ENCODE measurements at places on chromosomes 6 and 20.

DNA sequence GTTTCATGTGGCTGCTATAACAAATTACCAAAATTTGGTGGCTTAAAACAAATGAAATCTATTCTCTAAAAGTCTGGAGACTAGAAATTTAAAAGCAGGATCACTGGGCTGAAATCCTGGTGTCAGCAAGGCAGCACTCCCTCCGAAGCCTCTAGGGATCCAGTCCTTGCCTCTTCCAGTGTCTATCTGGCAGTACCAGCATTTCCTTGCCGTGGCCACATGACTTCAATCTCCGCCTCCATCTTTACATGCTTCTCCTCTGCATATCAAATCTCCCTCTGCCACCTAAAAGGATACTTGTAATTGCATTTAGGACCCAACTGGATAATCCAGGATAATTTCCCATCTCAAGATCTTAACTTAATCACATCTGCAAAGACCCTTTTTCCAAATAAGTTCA, 30.2 kb downstream of the ARHGAP18 start:
- DNase-seq, result no peak

DNA sequence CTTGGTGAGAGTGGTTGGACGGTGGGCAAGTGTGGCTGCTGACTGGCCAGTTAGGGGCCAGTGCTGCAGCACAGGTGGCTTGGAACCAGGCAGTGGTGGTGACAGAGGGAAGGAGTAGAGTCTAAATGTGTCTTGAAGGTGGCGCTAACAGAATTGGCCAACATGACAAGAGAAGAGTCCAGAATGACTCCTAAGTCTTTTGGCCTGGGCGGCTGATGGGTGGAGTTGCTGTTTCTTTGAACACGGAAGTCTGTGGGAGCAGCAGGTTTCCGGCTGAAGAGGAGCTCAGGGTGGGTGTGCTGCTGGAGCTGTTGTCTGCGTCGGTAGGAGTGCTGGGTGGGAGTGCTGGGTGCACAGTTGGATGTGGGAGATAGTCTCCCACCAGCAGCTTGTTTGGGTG, 10.1 kb downstream of the LSM14B start:
- no peak for DNase-seq

- no peak for DNase-seq
These were observed 967.6 kb upstream of the GJE1 start for GRCh38 chr6:141165002-141165665.

DNA sequence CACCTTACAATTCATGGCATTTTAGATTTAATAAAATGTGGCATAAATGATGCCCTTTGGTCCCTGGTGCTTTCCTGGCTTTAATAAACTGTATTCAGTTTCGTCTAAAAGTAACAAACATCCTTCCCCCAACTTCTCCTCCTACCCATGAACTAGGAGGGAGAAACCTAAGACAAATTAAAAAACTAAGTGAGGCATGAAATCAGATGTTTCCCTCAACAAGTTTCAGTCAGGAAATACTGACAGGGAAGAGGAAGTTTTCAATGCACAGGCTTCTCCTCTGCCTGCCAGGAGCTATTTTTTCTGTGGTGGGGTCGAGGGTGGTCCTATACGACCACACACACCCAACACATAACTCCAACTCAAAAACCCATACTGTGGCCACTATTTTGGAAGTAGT, 10.0 kb downstream of the HBS1L start:
- no peak for DNase-seq

GRCh38 chr20:62269378-62269777, 31.1 kb downstream of the OSBPL2 start:
- no peak for DNase-seq

DNA sequence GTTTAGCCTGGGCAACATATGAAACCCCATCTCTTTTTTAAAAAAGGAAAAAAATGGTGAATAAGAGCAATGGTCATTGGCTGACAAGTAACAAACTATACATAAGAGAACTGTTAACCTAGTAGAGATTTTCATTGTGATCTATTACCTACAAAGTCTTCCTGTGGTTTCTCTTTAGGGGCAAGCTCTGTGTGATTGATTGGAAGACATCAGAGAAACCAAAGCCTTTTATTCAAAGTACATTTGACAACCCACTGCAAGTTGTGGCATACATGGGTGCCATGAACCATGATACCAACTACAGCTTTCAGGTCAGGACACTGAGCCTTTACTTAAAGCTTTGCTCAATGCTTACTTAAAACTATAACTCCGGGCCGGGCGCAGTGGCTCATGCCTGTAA, 19.2 kb downstream of the MGME1 start:
- no peak for DNase-seq

- DNase-seq, result no peak
These were observed 667.5 kb downstream of the UTRN start for GRCh38 chr6:144952456-144953240.

GRCh38 chr6:91352878-91353277, 766.0 kb upstream of the MAP3K7 start:
- no peak for DNase-seq

- no peak for DNase-seq
These were observed 613.2 kb upstream of the FLRT3 start for GRCh38 chr20:14950633-14951032.

DNA sequence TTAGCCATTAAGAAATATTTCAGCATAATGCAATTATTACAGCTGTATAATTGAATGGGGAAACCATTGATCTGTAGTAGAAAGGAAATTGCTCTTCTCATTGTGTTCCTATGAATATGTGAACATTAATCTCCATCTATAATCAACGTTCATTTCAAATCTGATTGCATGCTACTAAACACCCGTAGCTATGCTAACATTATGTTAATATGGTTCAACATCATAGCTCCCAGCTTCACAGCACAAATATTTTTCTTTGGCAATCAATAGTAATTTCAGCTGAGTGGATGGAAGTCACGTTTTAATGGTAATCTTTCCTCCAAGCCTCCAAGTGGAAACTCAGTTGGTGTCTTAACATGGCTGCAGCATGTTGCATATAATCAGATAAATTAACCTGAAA, 454.4 kb downstream of the MAFB start:
- DNase-seq, result no peak

DNA sequence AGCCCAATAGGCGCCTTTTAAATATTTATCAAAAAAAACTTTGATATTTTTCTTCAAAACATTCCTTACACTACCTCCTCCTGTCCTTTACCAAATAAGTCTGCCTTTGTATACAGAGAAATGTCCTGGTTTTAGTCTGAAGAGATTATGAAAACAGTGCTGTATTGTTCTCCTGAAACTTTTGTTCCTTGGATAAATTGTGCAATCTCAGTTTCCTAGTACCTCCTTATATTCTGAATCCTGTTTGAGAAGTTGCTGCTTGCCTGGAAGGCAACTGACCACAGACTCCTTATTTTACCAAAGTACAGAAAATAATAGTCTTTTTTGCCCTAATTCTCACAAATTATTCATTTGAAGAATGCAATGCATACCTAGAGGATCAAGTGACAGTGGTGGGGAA, 349.5 kb downstream of the EPHA7 start:
- no peak for DNase-seq

DNA sequence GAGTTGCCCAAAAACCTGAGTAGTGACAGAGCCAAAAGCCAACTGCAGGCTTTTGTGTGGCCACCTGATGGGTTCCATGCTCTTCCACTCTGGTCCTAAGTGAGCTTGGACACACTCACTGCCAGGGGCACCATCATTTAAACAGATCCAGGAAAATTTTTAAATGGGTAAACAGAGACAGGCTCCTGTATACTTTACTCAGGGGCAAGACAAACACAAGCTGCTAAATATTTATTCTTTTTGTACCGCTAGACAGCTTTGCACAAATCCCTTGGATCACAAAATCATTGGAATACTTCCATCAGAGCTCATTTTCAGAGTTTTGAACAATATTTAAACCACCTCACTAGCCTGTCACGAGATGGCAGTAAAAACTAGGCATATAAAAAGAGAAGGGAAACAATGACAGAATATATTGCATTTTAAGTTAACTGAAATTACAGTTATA, 31.4 kb downstream of the GCLC start:
- DNase-seq, result no peak

DNA sequence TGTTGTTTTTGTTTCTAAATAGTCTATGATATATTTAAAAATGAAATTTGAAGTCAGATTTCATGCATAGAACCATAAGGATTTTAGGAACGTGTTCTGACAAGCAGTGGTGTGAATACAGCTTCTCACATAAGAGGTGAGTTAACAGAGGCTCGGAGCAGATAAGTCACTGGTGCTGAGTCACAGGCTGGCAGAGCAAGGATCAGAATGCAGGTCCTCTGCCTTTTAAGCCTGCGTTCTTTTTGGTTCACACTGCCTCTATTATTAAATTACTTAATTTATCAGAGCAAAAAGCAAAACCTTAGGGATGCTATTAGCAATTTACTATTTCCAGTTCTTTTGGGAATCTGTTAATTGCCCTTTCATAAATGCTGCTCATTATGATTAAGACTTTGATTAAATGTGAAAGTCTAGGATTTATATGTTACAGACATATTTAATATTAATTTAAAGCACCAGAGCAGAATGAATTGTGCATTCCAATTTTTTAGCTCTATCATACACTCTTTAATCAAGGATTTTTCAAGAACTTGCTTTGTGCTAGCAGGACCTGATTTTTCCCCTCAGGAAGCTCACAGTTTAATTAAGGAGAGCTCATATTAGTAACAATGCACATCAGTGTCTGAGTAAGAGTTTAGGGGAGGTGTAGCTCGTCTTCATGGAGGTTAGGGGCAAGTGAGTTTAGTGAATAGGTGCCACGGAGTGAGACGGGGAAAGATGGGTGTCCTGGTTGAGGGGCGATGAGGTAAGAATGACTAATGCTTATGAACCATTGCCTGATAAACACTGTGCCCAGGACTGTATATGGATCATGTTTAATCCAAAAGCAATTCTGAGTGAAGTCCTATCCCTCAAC, 212.7 kb upstream of the AGPAT4 start:
- no peak for DNase-seq

DNA sequence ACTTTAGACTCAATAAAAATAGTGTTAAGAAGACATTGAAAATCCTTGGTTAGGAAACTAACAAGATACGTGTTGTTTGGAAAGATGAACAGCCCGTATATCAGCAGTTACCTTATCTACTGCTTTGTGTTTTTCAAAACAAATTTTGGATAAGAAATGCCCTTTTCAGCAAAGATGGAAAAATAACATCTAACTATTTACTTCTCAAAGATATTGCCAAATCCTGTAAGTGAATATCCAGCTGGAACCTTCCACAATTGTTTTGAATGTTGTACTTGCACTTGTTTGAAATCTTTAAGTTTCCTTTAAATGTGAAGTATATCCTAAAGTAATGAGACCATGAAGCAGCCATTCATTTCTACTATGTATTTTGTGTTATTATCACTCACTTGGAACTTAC, 14.6 kb downstream of the TAGAP start:
- no peak for DNase-seq

Measured in stimulated activated CD4-positive, alpha-beta T cell treated with anti-CD3 and anti-CD28 coated beads, Interleukin-15, amount 100 ng/mL, for 48 hours (primary cell).